ENCODE measurements at places on chromosomes 7 and 10.
A peak's percentile ranks its signal among the peaks of the same experiment; 100 is the strongest.

DNA sequence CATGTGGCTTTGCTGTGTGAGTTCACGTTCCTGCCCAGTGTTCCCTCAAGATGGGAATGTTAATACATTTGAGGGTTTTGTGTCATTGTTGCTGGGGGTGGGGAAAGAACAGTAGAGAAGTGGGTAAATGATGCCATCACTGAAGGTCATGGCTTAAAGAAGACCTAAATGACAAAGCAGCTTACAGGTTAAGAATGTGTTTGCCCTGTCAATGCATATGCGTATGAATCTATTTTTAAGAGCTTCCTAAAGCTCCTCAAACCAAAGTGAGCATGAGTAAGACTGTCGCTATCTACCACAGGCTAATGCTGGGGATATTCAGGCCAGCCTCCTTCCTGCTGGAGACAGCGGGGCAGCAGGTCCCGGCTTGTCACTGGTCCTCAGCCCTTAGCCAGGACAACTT lies 162.9 kb downstream of the CREB5 start:
- no peak for DNase-seq

- DNase-seq = no peak
These were observed 76.9 kb upstream of the RET start for GRCh38 chr10:43000021-43000411.

DNA sequence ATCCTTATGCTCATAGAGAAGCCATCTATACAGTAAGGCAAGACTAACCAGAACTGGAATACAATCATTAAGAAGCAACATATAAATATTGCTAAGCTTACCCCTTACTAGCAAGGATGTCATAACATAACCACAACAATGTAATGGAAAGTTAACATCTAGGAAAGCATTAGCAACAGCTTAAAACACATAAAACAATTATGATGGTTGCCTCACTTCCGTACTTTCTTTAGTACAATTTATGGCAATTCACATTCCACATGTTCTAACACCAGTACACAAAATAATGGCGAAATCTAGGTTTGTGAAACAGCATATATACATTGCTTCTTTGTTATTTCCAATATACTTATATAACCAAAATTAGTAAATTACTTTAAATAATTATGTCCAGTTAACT lies 195.0 kb downstream of the AHR start:
- no peak for DNase-seq

DNA sequence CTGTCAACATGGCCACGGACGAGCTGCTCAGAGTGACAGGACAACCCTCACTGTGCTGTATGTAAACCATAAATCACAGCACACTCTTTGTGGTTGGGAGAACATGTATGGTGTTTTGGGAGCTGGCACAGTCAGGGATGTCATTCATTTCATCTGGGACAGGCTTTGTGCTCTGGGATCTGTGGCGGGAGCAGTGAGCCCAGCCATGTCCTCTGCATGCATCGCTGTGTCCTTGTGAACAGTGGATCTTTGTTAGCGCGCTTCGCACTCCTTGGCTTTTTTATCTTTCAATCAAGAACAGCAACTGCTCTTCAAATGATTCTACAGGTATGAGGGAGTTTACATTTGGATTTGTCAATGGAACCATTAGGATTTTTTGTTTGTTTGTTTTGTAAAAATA lies 7.1 kb downstream of the CCM2 start:
- no peak for DNase-seq

- no peak for DNase-seq
These were observed 23.2 kb downstream of the GPR141 start for GRCh38 chr7:37706804-37707203.

- DNase-seq = no peak
These were observed 46.3 kb upstream of the PIK3CG start for GRCh38 chr7:106818736-106819135.

DNA sequence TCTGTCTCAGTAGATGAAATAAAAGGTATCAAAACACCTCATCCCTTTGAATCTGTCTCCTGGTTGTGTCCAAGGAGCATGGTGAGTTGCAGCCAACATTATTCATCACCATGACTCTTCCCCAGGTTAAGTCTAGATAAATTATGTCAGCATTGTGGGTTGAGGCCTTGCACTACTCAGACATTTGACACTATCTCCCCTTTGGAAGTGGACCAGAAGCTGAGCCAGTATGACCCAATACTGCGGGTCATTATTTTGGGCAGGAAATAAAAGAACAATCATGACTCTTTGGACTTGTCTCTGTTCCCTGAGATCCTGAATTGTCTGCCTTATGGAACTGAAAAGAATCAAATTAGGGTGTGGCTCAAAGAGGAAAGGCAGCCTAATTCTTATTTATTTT lies 168.2 kb upstream of the FAM171A1 start:
- DNase-seq = no peak

- DNase-seq = no peak
These were observed 391.7 kb downstream of the KCNMA1 start for GRCh38 chr10:77245953-77246352.

DNA sequence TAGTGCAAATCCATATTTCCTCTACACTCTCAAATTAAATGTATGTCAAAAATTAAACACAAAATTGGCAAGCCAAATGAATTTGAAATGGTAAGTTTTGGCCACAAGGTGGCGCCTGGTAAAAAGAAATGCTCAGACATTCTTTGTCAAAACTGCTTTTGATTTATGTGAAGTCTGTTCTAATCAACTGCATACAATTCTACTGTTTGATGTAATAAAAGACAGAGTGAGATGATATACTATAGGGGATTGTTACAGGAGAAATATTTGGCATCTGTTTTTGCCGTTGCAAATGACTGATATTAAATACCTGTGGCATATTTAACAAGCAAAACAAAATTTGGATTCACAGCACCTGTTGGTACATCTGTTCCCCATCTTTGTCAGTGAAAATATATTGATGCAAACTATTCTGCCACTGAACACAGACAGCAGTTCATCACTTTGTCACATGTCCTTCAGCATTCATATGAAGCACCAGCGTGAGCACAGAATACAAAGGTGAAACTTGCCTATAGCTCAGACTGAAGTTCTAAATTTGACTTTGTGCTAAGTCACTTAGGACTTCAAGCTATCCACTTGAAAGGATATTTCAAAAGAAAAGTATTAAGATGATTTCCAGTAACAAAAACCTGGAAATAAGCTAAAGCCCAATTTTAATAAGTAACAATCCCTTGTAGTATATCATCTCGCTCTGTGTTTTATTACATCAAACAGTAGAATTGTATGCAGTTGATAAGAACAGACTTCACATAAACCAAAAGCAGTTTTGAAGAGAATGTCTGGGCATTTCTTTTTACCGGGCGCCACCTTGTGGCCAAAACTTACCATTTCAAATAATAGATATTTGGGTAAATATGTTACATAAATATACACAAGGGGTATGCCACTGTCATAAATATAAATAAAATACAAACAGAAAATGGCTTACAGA lies 10.2 kb upstream of the CH25H start:
- peak; percentile 69 for DNase-seq

DNA sequence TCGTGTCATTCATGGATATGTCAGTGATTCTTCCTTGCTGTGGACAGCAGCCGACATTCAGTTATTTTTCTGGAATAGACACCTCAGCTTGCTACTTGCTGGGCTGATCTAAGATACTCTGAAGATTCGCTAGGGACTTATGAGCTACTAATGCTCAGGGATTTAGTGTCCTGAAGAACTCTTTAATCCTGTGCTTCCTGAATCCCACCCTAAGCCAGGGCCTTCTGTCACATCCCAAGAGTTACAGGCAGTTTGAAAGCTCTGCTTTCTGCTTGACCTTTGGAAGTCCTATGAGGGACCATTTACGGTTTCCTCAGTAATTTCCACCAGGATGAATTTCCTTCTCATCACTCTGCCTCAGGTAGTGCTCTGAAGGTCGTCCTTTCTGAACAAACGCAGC lies at the start of gene PDE6C:
PDE6C (plus strand) TSS at position 227 of the 400 bp plus-strand sequence. CDS start 189 bp downstream, outside the sequence.
- no peak for DNase-seq

DNA sequence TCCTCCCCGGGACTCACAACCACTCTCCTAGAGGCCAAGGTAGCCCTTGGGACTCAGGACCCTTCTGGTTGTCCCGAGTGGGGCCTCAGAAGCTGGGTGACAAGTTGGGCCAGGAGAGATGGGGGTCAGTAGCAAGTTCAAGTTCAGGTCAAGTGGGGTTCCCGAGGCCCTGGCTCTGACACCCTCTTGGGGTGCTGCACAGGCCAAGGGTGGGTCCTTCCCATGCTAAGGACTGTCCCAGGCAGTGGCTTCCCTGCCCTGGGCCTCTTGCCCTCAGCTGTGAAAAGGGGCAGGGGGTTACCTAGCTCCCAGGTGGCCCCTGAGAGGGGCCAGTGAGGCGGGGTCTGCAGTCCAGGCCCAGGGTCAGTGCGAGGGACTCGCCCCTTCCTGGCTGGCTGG lies 115.4 kb upstream of the TNRC18 start:
- DNase-seq = no peak

GRCh38 chr10:18400906-18401245 lies 250.5 kb downstream of the NSUN6 start:
- peak; percentile 43 for DNase-seq

DNA sequence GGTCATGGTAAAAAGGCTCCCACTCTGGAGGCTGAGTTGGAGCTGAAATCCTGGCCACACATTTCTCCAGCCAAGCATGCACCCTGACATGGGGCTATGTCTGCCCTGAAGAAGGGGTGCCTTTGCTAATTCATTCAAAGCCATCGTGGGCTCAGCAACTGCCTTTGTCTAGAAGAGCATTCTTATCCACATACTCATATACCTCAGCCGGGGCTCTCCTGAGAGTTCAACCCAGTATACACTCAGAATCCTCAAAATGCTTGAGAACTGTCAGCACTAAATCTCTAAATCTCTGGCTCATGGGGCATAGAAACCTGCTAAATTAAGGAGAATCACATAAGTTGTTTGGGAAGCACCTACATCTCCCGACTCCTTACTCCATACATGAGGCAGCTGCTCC lies 89.3 kb downstream of the MRPL32 start:
- DNase-seq = no peak

- no peak for DNase-seq
These were observed 164.1 kb upstream of the HPS1 start for GRCh38 chr10:98610836-98611235.

GRCh38 chr10:63712717-63713115 lies 191.5 kb downstream of the REEP3 start:
- peak; percentile 24 for DNase-seq

DNA sequence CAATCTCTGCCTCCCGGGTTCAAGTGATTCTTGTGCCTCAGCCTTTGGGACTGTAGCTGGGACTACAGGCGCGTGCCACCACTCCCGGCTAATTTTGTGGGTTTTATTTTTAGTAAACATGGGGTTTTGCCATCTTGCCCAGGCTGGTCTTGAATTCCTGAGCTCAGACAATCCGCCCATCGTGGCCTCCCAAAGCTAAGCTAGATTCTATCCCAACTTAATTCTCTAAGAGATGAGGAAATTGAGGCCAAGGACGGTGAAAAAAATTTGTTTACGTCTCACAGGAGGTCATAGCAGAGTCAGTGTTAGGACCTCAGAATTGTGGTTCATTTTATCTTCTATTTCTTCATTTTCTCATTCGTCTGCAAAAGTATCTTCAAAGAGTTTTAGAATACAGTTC lies 6.1 kb downstream of the CCAR1 start:
- DNase-seq = no peak

DNA sequence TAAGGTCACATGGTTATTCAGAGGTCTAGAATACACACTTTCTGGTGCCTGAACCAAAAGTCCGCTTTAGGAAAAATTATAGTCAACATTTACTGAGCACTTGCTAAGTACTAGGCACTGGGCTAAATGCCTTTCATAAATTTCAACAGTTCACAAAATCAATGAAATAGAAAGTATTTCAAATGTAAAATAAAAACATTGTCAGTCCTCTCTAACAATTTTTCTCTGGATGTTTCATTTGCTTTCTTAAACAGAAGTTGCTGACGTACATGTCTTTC lies 61.7 kb downstream of the HHEX start:
- no peak for DNase-seq

DNA sequence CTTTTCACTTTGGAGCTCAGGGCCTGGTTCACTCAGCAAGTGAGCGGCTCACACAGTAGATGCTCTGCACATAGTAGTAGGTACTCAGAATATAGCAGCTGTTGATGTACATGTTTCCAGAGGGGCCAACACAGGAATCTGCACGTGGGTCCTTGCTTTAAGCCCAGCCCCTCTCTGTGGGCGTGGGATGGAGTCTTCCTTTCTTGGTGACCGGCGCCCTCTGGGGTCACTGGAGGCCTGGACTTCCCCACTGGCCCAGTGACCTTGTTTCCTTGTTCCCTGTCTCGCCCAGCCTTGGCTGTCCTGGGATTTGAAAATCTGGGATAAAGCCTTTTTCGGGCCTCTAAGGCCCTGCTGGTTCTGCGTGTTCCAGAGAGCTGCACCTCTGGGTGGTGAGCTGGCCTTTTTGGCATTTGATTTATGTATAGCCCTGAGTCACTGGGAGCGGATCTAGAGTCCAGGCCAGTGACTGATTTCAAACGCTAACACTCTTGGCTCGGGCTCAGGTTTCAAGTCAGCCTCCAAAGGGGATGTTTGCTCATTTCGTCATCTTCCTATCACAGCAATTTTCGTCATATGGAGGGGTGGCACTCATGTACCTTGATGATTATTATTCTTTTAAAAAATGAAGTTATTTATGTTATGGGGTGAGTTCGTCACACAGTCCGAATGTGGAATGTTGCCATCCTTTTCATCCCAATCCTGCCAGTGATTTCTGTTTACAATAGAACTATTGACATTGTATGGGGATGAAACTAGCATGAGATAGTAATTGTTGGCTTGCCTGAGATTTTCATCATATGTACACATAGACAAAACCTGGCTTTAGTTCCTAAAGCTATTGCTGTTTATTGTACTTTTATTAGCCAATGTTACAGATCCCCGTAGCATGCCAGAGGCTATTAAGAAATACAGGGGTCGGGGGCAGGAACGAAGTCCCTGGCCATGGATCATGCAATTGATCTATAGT lies 65.5 kb downstream of the CUX1 start:
- peak; percentile 62 for DNase-seq

DNA sequence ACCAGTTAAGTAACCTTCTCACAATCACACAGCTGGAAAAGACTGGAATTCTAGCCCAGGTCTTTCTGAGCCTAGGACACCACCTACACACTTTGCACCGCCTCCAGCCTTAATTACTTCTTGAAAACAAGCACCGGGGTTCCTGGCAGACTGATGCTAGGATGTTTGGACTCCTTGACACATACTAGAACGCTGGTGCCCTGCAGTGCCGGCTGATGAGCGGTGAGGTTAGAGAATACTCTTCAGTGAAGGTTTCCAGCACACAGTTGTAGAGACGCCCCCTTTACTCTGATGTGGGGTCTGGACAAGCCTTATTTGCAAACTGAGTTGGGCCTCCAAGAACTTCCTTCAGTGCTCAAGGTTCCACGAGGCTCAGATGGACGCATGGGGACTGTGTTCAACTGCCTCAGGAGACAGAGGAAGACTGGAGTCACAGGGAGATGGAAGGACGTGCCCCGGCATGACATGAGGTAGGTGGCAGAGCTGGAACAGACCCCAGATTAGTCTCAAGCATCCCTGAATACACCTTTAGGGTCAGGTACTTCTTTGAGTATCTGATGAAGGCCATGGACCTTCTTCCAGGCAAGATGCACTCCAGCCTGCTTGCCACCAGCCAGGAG lies 89.6 kb downstream of the COBL start:
- DNase-seq = no peak

- no peak for DNase-seq
These were observed 19.9 kb upstream of the GPAM start for GRCh38 chr10:112203328-112204076.

GRCh38 chr10:35884657-35885071 lies 242.6 kb upstream of the FZD8 start:
- peak; percentile 35 for DNase-seq

GRCh38 chr10:103416436-103417147 lies 20.2 kb downstream of the PDCD11 start:
- DNase-seq = peak; percentile 48

- DNase-seq = no peak
These were observed 37.7 kb upstream of the ZNF438 start for GRCh38 chr10:31069411-31069810.

Data from NCI-H2171 treated with DMSO at 0.1 percent for 48 hours (cell line).